Fibroblast of upper back skin (primary cell): ENCODE measurements at places on chromosomes 1 and 21.

GRCh38 chr1:64323054-64323453 is 119.6 kb downstream of the UBE2U start:
- DNase-seq = peak; percentile 33

GRCh38 chr1:184919892-184920291 is 54.4 kb downstream of the NIBAN1 start:
- no peak for DNase-seq

GRCh38 chr1:15402809-15403450 is 6.8 kb upstream of the EFHD2 start:
- no peak for DNase-seq

DNA sequence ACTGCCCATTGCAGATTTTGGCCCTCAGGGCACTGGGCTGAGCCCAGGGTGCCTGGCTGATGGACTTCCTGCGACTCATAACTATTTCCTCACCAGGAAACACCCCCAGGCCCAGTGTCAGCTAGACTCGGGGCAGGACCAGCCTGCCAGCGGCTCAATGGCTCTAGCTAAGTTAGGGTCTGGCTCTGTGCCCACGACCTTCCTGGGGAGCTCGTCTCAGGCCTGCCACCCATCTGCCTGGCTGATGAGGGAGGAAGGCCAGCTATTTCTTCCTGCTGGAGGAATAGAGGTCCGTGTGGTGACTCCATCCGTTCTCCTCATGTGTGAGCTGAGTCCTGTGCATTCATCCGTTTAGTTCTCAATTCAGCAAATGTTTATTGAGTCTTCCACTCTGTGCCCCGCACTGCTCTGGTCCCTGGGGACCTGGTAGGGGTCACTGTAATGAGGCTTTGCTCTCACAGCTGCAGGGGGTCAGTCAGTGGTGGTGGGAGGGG is 44.5 kb downstream of the KIRREL1 start:
- peak; percentile 68 for DNase-seq

GRCh38 chr1:36934061-36934460 is 100.3 kb downstream of the GRIK3 start:
- DNase-seq = no peak

DNA sequence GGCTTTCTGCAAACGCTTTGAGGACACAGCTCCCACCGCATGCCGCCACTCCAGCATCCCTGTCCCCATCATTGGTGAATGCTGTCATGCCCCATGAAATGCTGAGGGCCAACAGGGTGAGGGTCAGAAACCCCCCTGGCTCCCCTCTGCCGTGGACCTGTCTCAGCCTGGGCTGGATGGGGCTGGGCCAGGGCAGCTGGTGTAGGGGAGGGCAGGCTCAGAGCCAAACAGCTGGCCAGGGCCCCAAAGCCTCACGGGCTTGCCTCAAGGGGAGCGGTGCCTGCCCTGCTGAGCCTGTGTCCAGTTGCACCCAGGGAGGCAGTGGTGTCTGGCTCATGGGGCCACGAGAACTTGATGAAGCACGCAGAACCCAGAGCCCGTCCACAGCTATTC is 49.7 kb downstream of the S100B start:
- DNase-seq = no peak

DNA sequence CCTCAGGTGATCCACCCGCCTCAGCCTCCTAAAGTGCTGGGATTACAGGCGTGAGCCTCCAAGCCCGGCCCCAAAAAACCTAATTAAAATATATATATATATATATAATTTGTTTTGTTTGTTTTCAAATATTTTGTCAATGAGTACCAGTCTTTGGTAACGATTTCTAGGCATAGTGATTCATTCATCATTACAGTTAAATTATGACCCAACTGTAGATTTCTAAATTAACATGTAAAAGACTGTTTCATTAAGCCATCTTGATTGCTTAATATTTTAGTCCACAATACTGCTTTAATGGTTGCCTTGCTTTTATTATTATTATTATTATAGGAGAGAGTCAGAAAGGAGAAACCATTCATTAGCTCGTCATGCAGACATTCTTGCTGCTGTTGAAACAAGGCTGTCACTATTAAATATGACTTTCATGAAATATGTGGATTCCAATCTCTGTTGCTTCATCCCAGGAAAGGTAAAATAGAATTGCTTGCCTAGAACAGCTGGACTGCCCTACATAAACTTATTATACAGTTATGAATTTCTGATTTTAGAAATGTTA is 19.9 kb downstream of the FBXO28 start:
- peak; percentile 6 for DNase-seq

- DNase-seq = peak; percentile 46
Measured at GRCh38 chr1:15803380-15803779, 4.1 kb downstream of the UQCRHL start.

DNA sequence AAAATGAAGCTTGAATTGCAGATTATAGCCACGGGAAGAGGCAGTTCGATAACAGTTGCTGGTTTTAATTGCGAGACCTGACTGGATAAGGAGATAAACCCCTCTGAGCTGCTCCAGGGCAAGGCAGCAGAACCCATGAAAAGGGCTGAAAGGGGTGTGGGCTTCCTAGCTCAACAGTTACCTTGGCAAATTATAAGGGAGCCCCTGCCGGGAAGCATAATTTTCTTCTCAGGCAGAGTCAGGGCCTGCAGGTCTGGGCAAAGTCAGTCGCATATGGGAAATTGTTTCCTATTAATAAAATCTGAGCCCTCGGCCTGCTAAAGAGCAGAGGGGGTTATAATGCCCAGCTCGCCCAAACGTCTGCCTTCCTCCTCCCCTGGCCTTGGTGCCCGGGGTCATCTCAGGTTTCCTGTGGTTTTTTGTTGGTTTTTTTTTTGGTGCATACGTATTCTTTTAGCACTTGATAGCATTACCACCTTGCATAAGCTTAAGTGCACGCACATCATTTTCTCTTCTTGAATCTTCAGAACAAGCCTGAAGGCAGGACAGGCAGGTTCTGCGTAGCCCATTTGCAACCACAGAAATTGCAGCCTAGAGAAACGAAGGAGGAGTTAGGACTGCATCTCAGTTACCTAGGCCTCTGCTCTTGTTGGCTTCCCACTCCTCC is 33.9 kb upstream of the SELENON start:
- DNase-seq = no peak

DNA sequence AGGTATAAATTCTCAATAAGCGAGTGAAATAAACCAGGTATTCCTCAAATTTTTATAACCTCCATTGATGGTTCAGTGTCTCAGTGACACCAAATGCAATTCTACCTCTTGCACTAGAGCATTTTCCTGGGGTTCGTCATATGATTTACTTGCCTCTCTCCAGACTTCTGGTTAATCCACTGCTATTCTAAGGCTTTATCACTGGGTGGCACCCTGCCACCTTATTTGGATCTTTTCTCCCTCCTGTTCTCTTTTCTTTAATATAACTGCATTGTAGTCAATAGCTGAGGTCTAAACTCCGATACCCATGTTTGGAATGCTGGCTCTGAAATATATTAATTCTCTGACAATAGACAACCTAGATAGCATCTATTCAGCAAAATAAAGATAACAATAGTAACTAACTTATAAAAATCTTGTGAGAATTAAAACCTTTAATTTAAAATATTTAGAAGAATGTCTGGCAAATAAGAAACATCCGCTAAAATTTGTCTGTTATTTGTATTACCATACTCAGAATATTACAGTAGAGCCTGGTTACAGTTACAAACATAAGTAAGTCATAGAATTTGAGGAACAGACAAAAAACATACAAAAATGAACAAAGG is 436.4 kb downstream of the PLA2G4A start:
- DNase-seq = peak; percentile 74

GRCh38 chr1:114215436-114215835 is 61.8 kb upstream of the SYT6 start:
- DNase-seq = peak; percentile 21

GRCh38 chr1:159653201-159653600 is 61.2 kb downstream of the CRP start:
- DNase-seq = peak; percentile 78

DNA sequence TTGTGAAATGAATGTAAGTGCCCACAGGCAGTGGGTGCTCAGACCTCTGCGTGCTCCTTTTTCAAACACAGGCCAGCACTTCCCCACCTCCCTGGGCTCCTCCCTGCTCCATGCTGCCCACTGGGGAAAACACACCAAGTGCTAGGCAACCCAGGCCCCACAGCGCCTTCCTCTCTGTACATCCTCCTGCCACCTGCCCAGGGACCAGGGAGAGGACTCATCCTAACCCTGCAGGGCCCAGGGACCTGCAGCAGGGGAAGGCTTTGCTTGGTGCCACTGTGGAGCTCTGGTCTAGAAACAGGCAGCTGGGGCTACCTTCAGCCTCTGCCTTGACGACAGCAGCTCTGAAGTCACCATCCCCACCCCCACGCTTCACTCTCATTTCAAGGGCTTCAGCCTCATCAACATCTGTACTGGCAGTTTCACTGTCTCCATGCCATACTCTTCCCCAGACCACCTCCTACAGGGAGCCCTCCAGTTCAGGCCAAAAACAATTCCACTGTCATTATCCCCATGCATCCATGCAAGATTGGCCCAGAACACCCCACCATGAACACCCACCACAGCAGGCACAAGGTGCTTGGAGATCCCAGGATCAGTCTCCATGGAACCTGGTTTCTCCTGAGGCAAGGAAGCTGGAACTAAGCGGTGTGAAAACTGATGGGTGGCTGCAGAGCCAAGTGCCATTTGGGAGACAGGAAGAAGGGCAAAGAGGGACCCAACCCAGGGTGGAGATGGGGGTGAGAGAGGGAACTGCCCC is 1.1 kb downstream of the IGSF8 start:
- no peak for DNase-seq

- DNase-seq = peak; percentile 61
Measured at GRCh38 chr21:42220138-42220701, 1.3 kb downstream of the ABCG1 start.

DNA sequence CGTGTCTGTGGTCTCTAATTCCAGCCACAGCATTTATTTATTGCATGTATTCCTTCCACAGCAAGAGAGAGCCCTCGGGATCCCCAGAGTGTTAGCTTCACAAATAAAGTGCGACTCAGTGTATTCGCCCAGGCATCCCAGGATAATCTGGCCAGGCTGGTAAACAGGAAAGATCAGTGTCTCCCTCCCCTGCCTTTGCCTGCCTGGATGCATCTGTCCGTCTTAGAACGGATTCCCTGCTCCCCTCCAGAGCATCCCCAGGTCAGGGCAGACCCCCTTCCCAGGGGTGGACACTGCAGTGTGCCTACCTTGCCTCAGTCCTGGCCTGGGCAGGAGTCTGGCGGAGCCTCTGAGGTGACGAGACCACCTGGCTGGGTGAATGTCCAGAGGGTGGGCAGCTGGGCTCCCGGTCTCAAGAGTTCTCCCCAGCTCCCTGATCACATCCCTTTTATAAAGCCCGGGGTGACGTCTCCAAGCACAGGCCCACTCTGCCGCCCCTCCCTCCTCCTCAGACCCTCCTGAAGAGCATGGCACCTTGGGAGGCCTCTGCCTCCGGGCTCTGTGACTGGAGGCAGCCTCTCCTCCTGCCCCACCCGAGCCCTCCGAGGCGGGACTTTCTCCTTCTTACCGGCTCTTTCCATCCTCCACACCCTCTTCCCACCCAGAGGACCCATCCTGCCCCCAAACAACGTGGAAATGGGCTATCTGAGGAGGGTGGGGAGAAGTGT is at the start of gene KISS1:
Gene KISS1, minus strand, starts transcription at position 424 of the 728 bp plus-strand sequence. CDS start 3,615 bp downstream, outside the sequence.
- DNase-seq = no peak

- no peak for DNase-seq
Measured at GRCh38 chr1:108925920-108926319, 37.4 kb downstream of the CLCC1 start.

DNA sequence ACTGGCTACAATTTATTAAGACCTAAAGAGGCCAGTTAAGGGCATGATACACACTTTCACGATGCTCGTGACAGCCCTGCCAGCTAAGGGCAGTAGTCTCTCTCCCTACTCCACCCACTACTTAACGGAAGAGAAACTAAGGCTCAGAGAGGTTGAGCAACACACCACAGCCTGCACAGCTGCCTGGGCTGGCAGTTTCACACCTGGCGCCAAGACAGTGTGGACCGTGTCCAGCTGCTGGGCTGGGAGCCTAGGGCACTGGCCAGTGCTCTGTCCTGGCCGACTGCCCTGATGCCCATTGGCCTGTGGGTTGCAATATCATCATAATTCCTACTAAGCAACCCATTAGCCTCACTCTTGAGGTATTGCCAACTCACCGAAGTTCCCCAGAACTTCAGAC is 27.6 kb downstream of the TENT5C start:
- no peak for DNase-seq

DNA sequence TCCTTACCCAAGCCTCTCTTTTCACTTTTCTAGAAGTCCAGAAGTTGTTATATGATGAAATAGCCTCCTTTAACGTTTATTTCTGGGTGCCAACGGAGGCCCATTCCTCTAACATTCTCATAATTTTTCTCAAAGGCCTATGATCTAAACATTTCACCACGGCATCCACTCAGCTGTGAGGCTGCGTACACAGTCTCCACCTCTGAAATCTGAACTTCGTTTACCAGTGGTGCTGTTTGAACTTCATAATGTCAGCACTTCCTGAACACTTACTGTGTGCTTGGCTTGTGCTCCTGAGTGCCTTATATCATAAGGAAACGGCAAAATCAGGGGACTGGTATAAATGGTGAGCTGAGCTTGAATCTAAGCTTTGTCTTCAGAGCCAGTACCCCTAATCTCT is 12.0 kb upstream of the RBP7 start:
- no peak for DNase-seq

DNA sequence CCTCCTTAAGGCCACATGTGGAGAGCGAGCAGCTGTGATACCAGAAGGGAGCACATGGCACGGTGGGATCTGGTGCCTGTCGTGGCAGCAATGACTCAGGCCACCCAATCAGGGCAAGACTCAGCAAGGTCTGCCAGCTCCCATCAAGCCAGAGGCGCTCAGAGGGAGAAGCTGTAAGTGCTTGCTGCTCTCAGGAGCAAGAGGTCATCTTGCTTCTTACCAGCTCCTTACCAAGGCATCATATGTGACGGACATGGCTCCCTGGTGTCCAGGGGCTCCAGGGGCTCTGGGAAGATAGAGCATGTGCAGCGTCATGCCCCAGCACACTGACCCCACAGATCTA is 72.9 kb downstream of the ITPKB start:
- DNase-seq = no peak
